NCI-H1105 (cell line): ENCODE measurements at places on chromosomes 5 and 9.

GRCh38 chr5:10896016-10896415 is 135.0 kb upstream of the DAP start:
- no peak for DNase-seq

DNA sequence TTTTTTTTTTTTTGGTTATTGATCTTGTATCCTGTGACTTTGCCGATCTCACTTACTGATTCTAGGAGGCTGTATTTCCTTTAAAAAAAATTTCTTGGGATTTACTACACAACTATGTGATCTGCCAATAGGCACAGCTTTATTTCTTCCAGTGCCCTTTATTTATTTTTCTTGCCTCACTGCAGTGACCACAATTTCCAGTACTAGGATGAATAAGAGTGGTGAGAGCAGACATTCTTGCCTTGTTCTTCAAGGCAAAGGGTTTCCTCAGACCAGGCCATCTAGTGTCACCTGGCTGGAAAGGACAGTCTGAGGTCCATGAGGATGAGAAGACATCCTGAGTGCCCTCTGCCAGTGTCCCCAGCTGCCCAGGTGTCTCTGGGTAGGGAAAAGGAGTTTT is 265.4 kb downstream of the SPOCK1 start:
- no peak for DNase-seq

DNA sequence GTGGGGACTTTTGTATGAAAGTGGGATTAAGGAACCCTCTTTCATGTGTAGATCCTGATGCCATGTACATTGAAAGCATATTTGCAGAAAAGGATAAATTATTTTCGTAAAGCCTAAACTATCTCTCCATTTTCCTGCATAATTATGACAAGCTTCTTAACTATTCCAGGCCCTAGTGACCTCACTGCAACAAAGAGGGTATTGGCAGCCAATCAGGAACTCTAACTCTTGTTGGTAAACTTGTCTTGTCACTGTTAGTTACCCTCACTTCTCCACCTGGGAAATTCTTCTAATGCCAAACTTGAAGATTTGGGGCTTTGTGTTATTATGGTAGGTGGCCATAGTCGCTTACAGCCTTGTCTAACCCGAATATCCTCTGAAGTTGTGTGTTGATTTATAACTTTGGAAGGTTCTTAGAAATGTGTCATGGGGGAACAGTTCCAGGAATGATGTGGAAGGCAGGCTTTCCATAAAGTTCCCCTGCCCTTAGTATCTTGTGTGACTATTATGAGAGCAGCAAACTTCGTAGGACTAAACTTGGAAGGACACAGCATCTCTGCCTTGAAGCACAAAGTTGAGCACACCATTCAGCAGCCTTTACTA is 52.5 kb downstream of the IQGAP2 start:
- no peak for DNase-seq

GRCh38 chr9:137438591-137439157 is 2.5 kb downstream of the ENTPD8 start:
- DNase-seq: no peak

DNA sequence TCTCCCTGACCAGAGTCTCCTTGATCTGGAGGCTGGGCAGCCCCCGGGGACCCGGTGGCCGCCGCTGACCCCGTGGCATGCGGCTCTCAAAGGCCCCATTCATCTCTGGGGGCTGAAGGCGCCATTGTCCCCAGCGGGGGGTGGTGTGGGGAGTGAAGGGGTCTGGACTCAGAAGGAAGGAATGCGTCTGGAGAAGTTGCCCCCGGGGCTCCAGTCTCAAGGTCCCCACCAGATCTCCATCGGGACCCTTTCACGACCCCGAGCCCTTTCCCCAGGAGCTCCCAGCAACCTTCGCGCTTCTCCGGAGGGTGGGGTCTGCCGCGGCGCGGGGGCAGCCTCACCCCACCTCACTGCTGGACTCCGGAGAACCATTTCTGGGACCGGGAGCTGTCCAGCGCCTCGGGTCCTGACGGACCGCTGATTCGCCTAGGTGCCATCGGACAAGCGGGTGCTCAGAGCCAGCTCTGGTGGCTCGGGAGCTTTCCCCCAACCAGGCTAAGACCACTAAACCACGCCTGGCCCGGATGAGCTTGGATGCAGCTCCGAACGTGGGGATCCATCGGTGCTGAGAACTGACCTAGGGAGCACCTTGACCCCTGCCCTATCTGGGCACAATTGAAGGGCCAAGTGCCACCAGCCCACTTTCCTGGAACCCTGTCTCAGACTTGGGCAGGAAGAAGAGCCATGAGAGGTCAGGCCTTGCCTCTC is 5.1 kb upstream of the PCDH1 start:
- no peak for DNase-seq

DNA sequence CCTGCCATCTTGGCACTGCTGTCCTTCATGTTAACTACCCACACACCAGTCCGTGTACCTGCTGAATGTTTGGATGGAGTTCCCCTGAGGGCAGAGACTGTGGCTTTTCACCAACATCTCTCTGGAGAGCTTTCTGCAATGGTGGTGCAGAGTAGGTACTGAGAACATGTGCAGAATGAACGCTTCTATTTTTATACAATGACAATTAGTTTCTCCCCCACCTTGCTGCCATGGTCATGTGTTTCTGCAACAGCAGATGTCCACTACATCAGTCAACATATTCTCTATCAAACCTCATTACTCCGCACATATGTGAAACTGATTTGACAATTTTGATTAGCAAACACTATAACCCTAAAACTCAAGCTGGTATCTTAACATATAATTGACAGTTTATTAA is 14.5 kb downstream of the PTCH1 start:
- no peak for DNase-seq

DNA sequence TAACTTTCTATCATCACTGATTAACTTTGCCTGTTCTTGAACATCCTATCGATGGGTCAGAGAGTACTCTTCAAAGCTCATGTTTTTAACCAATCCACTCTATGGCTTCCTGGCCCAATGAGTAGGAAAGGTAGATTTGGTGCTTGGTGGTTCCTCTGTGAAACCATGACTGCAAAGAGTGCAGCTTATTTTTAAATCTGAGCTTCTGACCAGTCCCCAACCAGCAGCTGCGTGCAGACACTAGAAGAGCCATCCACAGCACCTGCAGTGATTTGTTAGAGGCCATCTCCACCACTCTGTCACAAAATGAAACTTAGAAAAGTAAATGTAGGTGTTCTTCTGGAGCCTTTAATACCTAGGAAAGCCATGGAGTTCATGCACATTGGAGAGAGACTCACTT is 107.3 kb upstream of the WWC1 start:
- DNase-seq: no peak

- DNase-seq: no peak
Measured at GRCh38 chr5:9188131-9188530, 357.7 kb downstream of the SEMA5A start.

- DNase-seq: peak; percentile 16
Measured at GRCh38 chr9:76521244-76521681, 62.3 kb downstream of the GCNT1 start.

DNA sequence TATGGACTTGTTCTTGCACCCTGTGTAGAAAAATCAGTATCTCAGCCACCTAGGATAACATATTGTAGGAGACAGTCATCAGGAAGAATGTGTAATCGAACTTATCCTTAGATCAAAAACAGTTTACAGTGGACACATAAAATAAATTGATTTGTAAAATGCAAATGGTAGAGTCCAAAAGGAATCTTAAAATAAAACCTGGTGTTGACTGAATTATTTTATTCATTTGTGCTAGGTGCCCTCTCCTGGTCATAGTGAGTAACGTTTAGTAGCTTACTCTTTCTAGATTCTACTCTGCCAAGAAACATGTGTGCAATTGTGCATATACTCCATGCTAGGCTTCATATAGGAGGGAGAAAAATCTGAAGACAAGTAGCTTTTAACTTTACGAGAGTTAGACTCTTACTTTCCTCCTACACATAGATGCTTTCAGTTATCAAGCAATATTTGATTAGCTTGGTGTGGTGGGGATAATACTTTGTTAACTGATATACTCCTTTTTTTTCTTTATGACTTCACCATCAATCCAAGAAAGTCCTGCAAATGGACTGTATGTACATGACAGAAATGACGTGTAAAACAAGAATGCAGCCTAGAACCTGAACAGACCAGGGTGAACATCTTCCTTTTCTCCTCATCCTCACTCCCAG is 23.7 kb upstream of the LOX start:
- DNase-seq: peak; percentile 14

- DNase-seq: no peak
Measured at GRCh38 chr9:114166614-114167572, 11.6 kb downstream of the COL27A1 start.

DNA sequence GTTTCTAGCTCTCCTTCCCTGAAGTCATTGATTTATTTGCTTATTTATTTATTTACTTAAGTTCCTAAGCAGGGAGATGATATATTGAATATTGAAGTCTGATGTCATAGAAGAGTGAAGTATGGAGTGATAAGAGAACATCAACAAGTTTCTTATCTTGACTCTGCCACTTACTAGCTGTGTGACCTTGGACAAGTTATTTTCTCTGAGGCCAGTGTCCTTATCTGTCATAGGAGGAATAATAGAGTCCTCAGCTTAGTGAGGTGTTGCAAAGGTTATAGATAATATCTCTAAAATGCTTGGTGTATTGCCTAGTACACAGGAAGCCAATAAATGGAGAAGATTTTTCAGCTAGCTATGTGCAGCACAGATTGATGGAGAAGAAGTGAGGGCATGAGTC is 32.4 kb upstream of the PIP5K1B start:
- DNase-seq: no peak
